ENCODE measurements at places on chromosomes 6 and 20. TPM values are rescaled to one million over a fixed set of nuclear protein-coding genes. Genes with fewer than 3 reads are reported as not detected.

GRCh38 chr6:152271776-152272464 is 365.2 kb downstream of the SYNE1 start:
- H3K27ac ChIP-seq, result peak overlapping the region; percentile 85
- peaks cover 79% of the 10 kb centered on the region for H3K4me1 ChIP-seq
- peaks cover 4% of the 10 kb centered on the region for H3K27me3 ChIP-seq
- H3K4me3 ChIP-seq, result peak overlapping the region; percentile 52
- peak; percentile 32 for DNase-seq

- peak overlapping the region; percentile 55 for H3K27ac ChIP-seq
- H3K4me1 ChIP-seq, result peaks cover 52% of the 10 kb centered on the region
- no peaks in the 10 kb centered on the region for H3K27me3 ChIP-seq
- DNase-seq, result no peak
- H3K36me3 ChIP-seq, result peaks cover 11% of the 10 kb centered on the region
Observed at GRCh38 chr6:41937861-41938574, 3.6 kb downstream of the CCND3 start.

GRCh38 chr20:29427201-29428060 is 1830.0 kb upstream of the DEFB115 start:
- no peak overlapping the region for H3K4me3 ChIP-seq
- no peak for DNase-seq
- no peaks in the 10 kb centered on the region for H3K27me3 ChIP-seq
- H3K36me3 ChIP-seq, result no peaks in the 10 kb centered on the region
- H3K27ac ChIP-seq, result no peak overlapping the region
- H3K4me1 ChIP-seq, result no peaks in the 10 kb centered on the region

DNA sequence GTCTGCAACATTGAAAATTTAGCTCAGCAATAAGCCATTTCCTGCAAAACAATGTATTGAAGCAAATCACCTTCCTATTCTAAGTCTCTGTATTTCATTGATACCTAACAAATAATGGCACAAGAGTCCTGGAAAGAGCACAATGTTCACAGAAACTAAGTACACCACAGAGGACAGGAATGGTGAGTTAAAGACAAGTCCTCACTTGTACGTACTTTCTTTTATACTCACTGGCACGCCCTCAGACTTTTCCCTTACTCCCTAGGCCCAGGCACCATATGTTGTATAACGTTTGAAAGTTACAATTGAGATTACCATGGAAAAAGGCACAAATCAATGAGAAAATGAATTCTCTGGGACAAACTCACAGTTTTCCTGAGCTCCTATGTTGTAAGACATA is 683.0 kb upstream of the MANEA start:
- H3K4me1 ChIP-seq, result no peaks in the 10 kb centered on the region
- H3K4me3 ChIP-seq, result no peak overlapping the region
- H3K36me3 ChIP-seq, result no peaks in the 10 kb centered on the region
- H3K27ac ChIP-seq, result no peak overlapping the region
- H3K27me3 ChIP-seq, result no peaks in the 10 kb centered on the region

DNA sequence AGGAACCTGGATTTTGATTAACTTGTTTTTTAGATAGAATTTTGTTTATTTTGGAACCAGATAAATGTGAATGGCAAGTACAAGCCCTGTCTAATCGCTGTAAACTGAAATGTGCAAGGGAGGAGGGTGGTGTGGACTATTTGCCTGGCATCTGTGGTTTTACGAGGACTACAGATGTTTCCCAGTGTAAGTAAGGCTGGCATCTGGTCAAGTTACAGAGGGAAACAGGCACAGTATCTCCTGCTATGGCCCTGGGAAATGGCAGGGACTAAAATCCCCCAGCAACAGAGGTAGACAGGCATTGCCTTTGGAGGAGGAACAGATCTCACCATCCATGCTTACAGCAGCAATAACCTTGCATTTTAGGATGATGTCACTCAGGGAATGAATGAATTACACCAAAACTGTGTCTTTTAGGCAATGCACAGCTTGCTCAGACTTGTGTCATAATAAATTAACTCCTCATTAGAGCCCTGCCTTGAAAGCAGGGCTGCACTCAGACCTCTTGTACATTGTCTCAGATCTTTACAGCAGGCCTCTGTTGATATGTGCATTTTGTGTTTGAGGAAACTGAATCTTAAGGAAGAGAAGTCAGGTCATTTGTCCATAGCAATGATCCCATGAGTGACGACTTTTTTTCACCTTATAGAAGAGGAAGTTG is 96.2 kb downstream of the TCP11 start:
- H3K4me1 ChIP-seq, result peaks cover 34% of the 10 kb centered on the region
- no peaks in the 10 kb centered on the region for H3K27me3 ChIP-seq
- no peak for DNase-seq

DNA sequence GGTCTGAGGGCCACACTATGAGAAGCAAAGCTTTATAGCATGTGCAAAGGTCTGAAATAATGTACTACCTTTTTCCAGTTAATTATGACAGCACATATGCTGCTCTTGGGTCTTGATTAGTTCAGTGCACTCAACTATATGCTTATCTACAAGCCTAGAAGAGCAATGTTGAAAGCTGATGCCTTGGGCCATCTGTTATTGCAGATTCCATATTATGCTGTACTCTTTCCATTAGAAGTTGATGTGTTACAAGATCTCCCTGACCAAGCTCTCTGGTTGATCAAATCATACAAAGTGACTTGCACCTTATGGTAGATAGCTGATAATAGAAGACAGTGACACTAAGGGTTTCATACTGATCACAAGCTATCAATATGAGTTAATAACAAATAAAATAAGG is 327.3 kb downstream of the FRK start:
- no peak overlapping the region for H3K27ac ChIP-seq
- no peak overlapping the region for H3K4me3 ChIP-seq
- DNase-seq, result no peak
- no peaks in the 10 kb centered on the region for H3K4me1 ChIP-seq
- no peaks in the 10 kb centered on the region for H3K27me3 ChIP-seq

Gene GHRH
- not detected for total RNA-seq

DNA sequence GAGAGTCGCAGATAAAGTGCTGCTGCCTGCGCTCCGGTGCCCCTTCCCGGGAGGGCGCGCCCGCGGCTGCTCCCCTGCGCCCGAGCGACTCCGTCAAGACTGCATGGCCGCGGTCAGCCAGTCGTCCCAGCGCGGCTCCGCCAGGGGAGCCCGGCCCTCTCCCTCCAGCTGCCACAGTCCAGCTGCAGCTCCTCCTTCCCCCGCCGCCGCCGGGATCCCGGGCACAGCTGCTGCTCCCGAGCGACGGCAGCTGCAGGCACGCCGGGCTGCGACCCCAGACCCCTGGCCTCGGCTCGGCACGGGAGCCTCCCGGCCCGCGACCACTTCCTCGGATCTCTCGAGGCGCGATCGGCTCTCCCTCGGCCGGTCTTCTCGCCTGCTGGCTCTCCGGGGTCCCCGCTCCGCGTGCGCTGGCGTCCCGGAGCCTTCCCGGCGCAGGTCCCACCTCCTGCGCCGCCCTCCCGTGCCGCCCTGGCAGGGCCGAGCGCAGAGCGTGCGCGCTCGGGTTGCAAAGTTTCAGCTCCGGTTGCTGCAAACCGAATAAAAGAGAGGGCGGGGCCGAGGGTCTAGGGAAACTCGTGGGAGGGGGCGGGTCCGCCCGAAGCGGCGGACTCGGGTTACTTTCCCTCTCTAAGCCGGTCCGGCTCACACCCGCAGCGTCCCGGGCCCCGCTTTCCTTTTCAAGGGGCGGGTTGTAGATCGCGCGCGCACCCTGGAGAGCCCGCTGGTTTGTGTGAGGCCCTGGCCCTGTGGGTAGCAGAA is at the start of gene CNKSR3:
CNKSR3 (minus strand) TSS at position 542 of the 762 bp plus-strand sequence. CDS start 571 bp downstream, outside the sequence.
- peak; percentile 85 for DNase-seq
- H3K4me1 ChIP-seq, result peaks cover 33% of the 10 kb centered on the region
- H3K27ac ChIP-seq, result peak within 1 kb of the TSS; percentile 74
- peaks cover 20% of the 10 kb centered on the region for H3K36me3 ChIP-seq

GRCh38 chr6:166932616-166933015 is 23.7 kb downstream of the RNASET2 start:
- no peaks in the 10 kb centered on the region for H3K36me3 ChIP-seq
- H3K27me3 ChIP-seq, result peaks cover 5% of the 10 kb centered on the region
- no peak overlapping the region for H3K4me3 ChIP-seq
- H3K4me1 ChIP-seq, result no peaks in the 10 kb centered on the region
- no peak for DNase-seq
- no peak overlapping the region for H3K27ac ChIP-seq

GRCh38 chr6:85458184-85458583 is 8.3 kb downstream of the NT5E start:
- H3K27me3 ChIP-seq, result peaks cover 4% of the 10 kb centered on the region
- peaks cover 46% of the 10 kb centered on the region for H3K36me3 ChIP-seq
- H3K4me3 ChIP-seq, result peak overlapping the region; percentile 66

Gene POPDC3
- total RNA-seq, result 20.5 TPM

- peaks cover 7% of the 10 kb centered on the region for H3K36me3 ChIP-seq
- peaks cover 21% of the 10 kb centered on the region for H3K4me1 ChIP-seq
- DNase-seq, result no peak
- H3K27ac ChIP-seq, result no peak overlapping the region
Observed at GRCh38 chr20:63701329-63702035, 5.0 kb downstream of the TNFRSF6B start.

DNA sequence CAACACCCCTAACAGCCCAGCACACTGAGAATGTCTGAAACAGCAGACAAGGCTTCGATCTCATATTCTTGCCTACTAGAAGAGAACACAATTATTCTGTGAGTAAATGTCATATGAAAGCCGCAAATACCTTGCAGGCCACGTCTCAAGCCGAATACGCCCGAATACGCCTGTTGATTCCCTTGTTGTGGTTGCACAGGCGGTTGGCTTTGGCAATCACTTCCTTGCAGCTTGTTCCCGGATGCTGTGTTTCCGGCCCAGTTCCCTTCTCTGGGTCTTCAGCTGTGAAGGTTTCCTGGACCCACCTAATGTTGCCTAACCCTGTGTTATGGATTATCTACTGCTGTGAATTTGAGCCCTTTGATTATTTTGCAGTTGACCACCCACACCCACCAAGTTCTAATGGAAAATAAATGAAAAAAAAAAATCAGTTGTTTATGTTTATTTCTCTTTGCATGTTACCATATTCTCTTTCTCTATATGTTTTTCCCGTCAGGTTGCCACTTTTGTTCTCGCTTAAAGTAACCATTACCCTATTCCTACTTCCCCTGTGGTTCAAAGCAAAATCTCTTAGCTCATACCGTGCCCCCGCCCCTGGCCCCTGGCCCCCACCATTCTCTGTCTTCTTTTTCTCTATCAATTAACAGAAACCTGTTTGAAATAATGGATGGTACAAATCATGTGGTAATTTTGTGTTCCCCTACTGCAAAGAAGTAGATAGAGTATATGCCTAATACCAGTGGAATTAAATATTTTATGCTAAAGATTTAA is 172.4 kb downstream of the ADGB start:
- H3K4me1 ChIP-seq, result no peaks in the 10 kb centered on the region
- no peak overlapping the region for H3K27ac ChIP-seq
- H3K4me3 ChIP-seq, result no peak overlapping the region
- DNase-seq, result no peak

DNA sequence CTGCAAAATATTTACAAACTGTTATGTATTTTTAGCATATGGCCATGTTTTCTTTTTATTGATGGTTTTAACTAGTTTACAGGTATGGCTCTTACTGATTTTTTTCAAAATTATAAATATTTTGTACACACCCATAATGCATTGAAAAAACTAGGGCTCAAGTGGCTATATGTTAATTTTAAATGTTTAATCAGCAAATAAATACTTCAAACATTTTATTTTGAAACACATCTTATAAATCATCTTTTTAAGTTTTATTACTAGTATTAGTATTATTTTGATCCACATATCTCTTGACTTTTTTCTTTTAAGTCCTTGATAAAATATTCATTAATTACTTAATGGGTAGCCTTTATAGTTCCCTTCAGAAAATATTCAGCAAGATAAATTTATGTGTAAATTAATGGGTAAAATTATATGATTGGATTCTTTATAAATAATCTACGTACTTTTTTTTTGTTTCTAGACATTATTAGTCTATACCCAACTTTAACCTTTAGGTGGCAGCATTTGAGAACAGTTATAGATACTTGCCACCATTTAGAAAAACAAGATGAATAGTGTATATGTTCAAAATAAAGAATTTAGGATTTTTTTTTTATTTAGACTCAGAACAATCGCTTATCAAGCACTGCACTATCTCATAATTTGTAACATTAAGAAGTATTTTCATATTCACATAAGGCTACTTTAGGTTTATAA is 241.9 kb downstream of the ADGRB3 start:
- no peaks in the 10 kb centered on the region for H3K36me3 ChIP-seq
- H3K4me3 ChIP-seq, result no peak overlapping the region
- no peak for DNase-seq
- no peak overlapping the region for H3K27ac ChIP-seq
- no peaks in the 10 kb centered on the region for H3K27me3 ChIP-seq

DNA sequence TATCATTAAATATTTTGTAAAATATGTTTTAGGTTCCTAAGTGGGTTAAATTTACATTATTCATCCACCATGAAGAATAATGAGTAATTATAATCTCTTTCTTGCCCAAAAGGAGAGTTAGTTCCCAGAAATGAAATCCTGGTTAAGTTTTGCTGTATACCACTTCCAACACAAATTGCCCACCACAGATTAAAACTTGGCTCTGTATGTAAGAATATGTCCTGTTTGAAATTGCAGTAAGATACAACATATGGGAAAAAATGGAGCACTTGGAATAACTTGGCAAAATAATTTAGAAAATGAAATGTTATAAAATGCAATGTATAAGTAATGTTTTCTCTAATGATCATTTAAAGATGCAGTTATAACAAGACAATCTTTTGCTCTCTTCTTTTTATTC is 64.3 kb upstream of the GJE1 start:
- H3K4me1 ChIP-seq, result no peaks in the 10 kb centered on the region
- no peaks in the 10 kb centered on the region for H3K36me3 ChIP-seq
- peaks cover 4% of the 10 kb centered on the region for H3K27me3 ChIP-seq

Gene BCAS1
- not detected for total RNA-seq

Gene HDGFL1
- not detected for total RNA-seq

DNA sequence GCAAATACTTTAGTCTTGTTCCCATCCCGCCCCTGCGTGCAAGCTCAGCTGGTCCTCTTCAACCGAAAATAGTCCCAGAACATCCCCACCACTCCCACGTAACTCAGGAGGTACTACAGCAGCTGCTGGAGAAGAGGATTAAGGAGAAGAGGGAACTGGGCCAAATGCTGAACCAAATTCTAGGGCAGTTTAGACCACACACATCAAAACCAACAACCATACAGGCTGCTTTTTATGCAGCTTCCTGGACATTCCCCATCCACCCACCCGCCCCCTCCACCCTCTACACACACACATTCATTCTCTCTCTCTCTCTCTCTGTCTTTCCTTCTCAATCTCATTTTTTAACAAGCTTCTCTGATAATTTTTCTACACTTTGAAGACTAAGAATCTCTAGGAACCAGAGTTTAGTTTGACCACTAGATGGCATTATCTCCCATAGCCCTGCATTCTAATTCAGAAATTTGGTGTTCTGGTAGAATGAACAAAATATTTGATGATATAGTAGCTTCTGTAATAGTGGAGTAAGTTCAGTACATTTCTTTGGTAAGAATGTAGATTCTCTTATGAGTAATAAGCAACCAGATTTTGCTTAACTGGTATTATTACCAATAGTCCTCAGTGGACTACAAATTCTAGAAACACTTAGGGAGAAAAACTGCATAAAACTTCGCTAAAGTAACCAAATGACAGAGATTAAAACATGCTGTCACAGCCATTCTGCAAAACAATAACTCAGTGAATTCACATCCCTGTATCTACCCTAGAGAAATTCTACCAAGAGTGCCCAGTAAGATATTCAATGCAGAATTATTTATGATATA is 52.1 kb upstream of the BEND6 start:
- H3K27me3 ChIP-seq, result no peaks in the 10 kb centered on the region
- 0 out of 2 replicates have a peak overlapping the region, but pooled peaks have one; percentile 1 for H3K4me3 ChIP-seq
- H3K27ac ChIP-seq, result peak overlapping the region; percentile 51
- peak; percentile 66 for DNase-seq
- peaks cover 23% of the 10 kb centered on the region for H3K36me3 ChIP-seq

- no peak for DNase-seq
- no peak overlapping the region for H3K27ac ChIP-seq
- H3K4me1 ChIP-seq, result no peaks in the 10 kb centered on the region
- H3K36me3 ChIP-seq, result no peaks in the 10 kb centered on the region
- peaks cover 7% of the 10 kb centered on the region for H3K27me3 ChIP-seq
Observed at GRCh38 chr20:48147311-48147710, 362.0 kb upstream of the SULF2 start.

All from HFFc6 (cell line).